CD4-positive, alpha-beta T cell treated with Interleukin-15 for 4 hours (primary cell): ENCODE measurements at places on chromosomes 1 and 21.

GRCh38 chr1:74222701-74223100, 12.5 kb upstream of the TNNI3K start:
- DNase-seq, result no peak

GRCh38 chr1:91537281-91537986, 36.8 kb downstream of the CDC7 start:
- DNase-seq, result no peak

GRCh38 chr1:15472587-15472986, 3.3 kb upstream of the CELA2B start:
- DNase-seq, result no peak

DNA sequence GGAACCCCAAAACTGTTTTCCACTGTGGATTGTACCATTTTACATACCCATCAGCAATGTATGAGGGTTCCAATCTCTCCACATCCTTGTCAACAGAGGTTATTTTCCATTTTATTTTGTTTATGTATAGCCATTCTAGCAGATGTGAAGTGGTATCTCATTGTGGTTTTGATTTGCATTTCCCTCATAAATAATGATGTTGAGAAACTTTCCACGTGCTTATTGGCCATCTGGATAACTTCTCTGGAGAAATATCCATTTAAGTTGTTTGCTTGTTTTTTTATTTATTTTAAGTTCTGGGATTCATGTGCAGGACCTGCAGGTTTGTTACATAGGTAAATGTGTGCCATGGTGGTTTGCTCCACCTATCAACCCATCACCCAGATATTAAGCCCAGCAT, 280.2 kb upstream of the USP25 start:
- DNase-seq, result no peak

- no peak for DNase-seq
Measured at GRCh38 chr1:94552071-94552586, 10.6 kb upstream of the F3 start.

- DNase-seq, result no peak
Measured at GRCh38 chr1:8567146-8567545, 249.2 kb downstream of the SLC45A1 start.

DNA sequence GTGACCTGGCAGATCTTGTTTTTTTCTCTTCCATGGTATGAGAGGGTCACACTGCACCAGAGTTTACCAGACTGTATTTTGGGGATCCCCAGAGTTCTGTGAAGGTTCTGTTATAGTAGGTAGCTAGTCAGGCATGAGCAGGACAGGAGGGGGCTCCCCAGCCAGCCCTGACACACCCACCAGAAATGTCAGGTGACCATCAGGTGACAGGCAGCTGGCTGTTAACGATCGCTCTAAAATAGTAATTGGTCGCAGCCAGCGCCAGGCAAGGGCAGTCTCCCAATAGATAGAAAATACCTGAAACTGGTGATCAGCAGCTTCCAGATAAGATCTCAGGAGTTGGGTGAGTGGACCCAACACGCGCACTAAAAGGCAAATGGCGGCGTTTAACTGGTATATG, 264.9 kb downstream of the RHOU start:
- no peak for DNase-seq

DNA sequence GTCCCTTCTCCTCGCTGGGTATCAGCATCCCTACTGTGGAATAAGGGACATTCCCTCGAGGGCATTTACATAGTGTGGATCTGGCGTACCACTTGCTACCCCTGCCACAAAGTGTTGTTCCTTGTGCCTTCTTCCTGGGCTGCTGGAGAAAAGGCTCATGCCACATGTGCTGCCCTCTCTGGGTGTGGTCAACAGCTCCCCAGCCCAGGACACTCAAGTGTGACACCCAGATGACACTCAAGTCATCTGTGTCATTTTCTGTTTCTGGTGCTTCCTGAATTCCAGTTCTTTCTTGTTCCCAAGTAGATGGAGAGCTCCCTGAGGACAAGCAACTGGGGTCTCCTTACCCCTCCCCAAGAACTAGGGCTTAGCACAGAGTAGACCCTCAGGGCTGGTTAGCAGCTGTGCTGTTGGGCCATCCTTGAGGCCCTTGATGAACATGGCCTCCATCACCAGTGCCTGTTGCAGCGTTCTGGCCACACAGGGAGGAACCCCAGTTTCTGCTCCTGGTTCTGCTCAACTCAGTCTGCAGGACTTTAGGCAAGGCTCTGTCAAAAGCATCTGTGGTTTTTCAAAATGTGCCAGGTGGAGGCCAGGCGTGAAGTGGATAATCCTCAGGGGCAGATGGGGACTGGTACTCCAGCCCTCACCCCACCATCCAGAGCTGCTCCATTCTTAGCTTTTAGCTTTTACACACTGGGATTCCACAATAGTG, 49.0 kb upstream of the CLIC4 start:
- no peak for DNase-seq

DNA sequence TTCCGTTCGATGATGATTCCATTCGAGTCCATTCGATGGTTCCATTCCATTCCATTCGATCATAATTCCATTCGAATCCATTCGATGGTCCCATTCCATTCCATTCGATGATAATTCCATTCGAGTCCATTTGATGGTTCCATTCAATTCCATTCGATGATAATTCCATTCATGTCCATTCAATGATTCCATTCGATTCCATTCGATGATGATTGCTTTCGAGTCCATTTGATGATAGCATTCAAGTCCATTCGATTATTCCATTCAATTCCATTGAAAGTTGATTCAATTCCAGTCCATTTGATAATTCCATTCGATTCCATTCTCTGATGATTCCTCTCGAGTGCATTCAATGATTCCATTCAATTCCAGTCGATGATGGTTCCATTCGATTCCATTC, 3895.3 kb downstream of the SRGAP2C start:
- no peak for DNase-seq

DNA sequence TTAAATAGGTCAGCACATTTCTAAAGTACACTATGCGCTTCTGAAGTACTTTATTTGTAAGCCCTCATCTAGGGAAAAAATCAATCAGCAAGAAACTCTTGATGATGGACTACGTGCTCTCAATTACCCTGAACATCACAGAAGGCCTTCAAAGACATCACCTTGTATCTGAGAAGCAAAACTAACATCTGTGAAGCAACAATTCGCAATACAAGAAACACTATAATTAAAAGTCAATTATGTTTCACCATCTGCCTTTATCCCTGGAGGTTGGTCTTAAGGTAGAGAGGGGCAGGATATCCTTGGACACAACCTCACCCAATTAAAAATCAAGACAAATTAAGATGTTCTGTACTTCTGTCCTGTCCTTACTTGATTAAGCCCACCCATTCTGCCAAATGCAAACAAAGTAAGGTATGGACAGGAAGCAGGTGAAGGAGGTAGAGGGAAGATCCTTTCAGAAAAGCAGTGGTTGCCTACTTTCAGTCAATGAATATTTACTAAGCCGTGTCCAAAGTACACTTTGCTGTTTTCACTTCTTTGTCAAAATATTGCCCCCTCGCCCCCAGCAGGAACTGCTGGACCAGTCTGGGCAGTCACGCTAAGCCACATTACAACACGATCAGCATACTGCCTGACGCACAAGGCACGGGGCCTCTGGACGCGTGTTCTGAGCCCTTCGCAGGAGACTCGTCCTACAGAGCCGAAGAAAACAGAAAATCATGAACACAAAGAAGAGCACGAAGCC, 887 bp downstream of the SLC19A2 start:
- DNase-seq, result peak; percentile 19

GRCh38 chr21:33028773-33029384, 3.1 kb downstream of the OLIG2 start:
- DNase-seq, result peak; percentile 24

- no peak for DNase-seq
Measured at GRCh38 chr1:97796711-97797110, 124.1 kb downstream of the DPYD start.

DNA sequence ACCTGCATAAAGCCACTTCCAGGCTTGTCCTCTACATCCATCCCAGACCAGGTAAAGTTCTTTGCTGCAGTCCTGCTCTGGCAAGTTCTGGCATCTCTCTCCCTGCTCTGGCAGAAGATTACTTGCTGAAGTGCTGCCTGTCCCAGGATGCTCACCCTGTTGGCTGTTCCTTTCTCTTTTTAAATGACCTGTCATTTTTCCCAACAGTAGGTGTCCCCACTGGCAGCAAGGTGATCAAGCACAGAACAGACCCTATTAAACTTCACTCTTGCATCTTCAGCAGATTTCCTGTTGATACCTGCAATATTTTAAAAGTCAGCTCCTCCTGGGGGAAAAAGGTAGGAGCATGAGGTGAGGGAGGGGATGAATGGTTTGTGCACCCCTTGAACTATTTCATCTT, 332.6 kb downstream of the PBX1 start:
- DNase-seq, result no peak

- DNase-seq, result no peak
Measured at GRCh38 chr21:36075171-36075570, 5.3 kb downstream of the CBR1 start.

DNA sequence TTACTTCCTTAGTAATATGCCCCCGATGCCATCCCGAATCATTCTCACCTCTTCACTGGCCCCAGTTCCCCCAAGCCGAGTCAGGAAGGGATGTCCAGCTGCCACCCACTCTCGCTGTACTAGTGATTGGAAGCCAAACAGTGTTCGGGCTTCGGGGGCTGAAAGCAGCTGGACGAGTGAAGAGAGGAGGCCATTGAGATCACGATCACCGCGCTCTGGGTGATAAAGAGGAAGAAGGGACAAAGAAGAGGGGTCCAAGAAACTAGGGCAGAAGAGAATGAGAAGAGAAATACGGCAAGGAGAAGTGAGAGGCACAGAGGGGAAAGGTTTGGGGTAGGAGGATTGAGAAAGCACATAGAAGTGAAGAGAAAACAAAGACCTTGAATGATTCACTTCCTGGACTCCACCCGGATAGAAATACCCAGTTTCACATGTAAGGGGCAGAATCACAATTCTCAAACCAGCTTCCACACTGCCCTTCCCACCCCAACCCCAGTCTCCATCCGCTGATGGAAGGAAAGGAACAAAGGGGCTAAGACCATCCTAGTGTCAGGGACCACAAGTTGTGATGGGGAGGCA, 3.7 kb upstream of the SF3B4 start:
- no peak for DNase-seq

GRCh38 chr1:112723511-112723839, 8.3 kb upstream of the PPM1J start:
- no peak for DNase-seq

DNA sequence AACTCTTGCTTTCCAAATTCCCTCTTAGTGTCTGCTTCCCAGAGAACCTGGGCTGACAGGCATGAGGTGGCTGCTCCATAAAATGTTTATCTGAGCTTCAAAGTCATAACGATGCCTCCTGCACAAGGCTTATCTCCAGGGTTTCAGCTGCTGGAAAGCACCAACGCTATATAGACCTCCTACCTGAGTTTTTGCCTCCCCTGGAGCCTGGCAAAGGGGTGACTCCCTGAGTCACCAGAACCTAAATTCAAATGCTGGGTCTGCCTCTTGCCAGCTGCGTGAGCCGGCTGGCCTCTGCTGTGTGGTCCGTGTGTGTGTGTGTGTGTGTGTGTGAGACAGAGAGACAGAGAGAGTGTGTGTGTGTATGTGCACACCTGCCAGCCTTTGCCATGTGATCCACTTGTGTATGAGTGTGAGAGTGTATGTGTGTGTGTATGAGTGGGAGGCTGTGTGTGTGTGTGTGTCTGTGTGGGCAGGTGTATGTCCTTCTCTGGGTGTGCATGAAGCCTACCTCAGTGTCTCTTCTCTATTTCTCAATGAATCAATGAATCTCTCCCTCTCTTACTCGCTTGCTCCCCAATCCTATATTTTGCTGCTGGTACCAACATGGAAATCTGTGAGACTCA, 714.9 kb downstream of the MATN1 start:
- no peak for DNase-seq

- no peak for DNase-seq
Measured at GRCh38 chr1:59751801-59752200, 62.9 kb upstream of the HOOK1 start.

GRCh38 chr1:19964542-19964941, 14.9 kb downstream of the PLA2G2A start:
- no peak for DNase-seq

GRCh38 chr1:6960860-6961259, 175.6 kb downstream of the CAMTA1 start:
- no peak for DNase-seq

DNA sequence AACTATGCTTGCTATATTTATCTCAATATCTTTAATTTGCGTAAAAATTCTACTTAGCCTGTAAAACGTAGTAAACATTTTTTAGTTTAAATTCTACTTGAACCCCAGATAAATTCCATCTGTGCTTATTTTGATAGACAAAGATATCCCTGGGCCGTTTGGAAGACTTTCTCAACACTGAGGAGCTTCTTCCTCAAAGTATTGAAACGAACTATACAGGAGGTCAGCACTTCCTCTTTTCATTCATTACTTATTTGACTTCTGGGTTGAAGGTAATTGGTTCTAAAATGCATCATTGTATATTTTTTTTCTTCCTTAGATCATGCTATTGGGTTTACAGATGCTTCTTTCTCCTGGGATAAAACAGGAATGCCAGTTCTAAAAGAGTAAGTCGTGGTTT, 74.7 kb downstream of the HSPA13 start:
- no peak for DNase-seq

DNA sequence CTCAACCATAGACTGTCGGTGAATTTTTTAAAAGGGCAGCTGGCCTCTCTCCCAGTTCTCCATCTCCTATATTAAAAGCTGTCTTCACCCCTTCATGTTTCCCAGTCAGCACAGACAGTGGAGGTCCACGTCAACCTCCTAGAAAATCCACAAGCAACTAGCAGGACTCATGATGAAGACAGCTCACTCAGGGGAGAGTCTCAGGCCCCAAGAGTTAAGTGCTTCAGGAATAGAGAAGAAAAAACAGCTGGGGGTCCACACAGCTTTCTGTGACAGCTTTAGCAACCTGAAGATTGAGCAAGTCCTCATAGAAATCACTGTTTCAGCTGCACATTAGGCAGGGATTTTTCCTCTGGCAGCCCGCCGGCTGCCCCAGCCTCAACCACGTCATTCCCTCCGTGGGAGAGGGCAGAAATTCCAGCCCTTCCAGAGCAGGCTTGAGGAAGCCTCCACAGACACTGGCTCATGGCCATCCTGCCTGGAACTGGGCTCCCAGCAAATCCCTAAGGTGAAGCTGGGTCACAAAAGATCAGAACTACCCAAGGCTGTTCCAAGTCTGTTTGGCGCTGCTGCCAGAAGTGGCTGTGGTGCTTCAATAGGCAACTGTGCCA, 15.2 kb downstream of the GPR161 start:
- no peak for DNase-seq

DNA sequence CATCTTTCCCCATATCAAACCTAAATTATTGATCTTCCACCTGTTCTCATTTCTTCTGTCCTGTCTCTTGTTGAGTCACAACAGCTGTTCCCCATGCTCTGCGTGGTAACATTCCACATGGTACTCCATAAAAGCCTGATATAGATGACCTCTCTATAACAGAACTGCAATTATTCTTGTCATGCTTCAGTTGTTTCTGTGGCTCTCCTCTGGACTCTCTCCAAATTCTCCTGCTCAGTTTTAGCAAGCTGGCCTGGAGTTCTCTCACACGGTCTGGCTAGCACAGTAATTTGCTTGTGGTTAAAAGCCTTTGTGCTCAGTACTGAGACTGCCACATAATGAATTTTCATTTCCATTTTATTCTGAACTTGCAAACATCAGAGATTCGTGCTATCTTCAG, 10.6 kb upstream of the LRRC39 start:
- no peak for DNase-seq
